H9 (cell line): ENCODE measurements at places on chromosomes 6 and 20. TPM values are rescaled to one million over a fixed set of nuclear protein-coding genes. Genes with fewer than 3 reads are reported as not detected.

The C6orf141 gene
- 35.9 and 40.1 TPM in 2 replicates for total RNA-seq

The ANKRD66 gene
- total RNA-seq: not detected in 2 replicates

GRCh38 chr6:5865506-5866031, 141.2 kb downstream of the NRN1 start:
- H3K4me3 ChIP-seq: no peak overlapping the region
- no peak for DNase-seq
- no peaks in the 10 kb centered on the region for H3K4me1 ChIP-seq
- no peak overlapping the region for H3K27ac ChIP-seq

DNA sequence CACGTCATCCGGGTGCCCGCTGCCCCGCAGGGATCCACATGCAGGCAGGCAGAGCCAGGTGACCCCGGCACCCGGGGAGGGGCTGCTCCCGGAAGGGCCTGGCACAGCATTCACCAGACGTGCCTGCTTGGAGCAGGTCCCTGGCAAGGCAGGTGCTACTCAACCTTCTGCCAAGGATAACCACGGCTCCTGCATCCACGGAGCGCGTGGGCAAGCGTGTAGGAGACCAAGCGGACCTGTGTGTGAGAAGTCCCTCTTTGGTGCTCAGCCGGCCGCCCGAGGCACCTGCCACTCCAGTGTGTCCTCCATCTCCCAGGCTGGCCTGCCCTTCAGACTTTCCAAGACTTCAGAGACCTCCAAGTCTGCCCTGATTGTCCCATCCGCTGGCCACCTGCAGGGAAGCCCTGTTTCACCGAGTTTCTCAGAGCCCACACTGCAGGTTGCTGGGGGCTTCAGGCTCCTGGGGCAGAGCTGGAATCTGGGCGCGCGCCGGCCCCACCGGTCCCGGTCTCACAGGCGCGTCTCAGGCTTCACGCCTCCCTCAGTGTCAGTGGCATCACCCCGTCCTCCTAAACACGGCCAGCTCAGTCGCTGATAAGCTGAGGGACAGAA, 124.3 kb downstream of the DLL1 start:
- no peak for DNase-seq
- H3K36me3 ChIP-seq: peaks cover 3% of the 10 kb centered on the region; the same call in 1 of the 2 replicates
- H3K4me3 ChIP-seq: no peak overlapping the region
- no peak overlapping the region for H3K27ac ChIP-seq
- no peaks in the 10 kb centered on the region for H3K4me1 ChIP-seq

DNA sequence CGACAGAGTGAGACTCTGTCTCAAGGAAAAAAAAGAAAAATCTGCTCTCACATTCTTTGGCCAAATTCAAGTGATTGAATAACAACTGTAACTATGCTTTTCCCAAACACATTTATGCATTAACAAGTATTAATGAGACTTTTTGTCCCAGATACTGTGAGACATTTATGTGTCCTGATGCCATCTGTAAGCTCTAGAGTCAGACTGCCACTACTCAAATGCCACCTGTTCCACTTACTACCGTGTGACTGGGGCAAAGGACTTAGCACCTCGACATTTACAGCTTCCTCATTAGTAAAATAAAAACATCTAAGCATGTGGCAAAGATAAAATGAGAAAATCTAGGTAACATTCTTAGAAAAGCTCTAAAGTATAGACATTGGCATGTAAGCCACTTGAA, 178.1 kb upstream of the MARCKS start:
- no peaks in the 10 kb centered on the region for H3K36me3 ChIP-seq
- H3K27ac ChIP-seq: no peak overlapping the region
- H3K4me1 ChIP-seq: peaks cover under 1% of the 10 kb centered on the region; the same call in 1 of the 2 replicates
- DNase-seq: no peak
- H3K4me3 ChIP-seq: no peak overlapping the region

DNA sequence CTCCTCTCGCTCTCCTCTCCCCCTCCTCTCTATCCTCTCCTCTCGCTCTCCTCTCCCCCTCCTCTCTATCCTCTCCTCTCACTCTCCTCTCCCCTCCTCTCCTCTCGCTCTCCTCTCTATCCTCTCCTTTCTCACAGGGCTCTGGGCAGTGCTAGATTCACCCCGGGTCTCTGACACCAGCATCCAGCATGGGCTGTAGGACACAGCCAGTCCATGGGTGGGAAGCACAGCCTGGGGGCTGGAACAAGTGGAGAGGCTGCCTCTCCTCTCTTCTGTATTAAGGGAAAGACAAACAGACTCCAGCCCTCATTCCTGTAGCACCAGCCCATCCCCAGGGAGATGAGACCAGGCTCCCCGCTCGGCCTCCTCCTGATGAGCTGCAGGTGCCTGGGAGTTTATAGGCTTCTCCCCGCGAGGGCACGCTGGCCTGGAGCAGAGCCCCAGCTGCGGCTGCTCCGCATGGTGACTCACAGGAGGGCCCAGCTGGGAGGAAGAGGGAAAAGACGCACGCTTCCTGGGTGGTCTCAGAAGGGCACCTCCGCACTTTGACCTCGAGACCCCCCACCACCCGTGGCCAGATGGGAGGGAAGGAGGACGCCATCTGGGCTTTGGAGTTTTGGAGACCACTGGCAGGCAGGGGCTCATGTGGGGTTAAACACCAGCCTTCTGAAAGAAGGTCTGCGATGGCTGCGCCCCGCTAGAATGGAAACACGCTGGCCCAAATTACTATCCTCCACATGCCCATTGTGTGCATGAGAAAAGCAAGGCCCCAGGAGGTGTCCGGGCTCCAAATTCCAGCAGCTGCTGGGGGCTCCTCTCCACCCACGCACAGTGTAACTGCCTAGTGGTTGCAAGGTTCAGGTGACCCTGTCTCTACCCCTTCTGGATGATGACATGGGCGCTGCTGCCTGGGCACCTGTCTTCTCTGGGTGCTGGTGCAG, 68.0 kb downstream of the BMP7 start:
- H3K4me3 ChIP-seq: peak overlapping the region; percentile 30
- H3K27ac ChIP-seq: no peak overlapping the region
- no peak for DNase-seq
- no peaks in the 10 kb centered on the region for H3K27me3 ChIP-seq

The NTSR1 gene
- 0.07 and 0.11 TPM in 2 replicates for total RNA-seq

- peaks cover 6% of the 10 kb centered on the region; the same call in 1 of the 2 replicates for H3K36me3 ChIP-seq
- no peak overlapping the region for H3K27ac ChIP-seq
- peak; percentile 12 for DNase-seq
- no peaks in the 10 kb centered on the region; the same call in 1 of the 2 replicates for H3K27me3 ChIP-seq
- H3K4me1 ChIP-seq: no peaks in the 10 kb centered on the region
Measured at GRCh38 chr20:25242231-25242630, 5.7 kb upstream of the PYGB start.

DNA sequence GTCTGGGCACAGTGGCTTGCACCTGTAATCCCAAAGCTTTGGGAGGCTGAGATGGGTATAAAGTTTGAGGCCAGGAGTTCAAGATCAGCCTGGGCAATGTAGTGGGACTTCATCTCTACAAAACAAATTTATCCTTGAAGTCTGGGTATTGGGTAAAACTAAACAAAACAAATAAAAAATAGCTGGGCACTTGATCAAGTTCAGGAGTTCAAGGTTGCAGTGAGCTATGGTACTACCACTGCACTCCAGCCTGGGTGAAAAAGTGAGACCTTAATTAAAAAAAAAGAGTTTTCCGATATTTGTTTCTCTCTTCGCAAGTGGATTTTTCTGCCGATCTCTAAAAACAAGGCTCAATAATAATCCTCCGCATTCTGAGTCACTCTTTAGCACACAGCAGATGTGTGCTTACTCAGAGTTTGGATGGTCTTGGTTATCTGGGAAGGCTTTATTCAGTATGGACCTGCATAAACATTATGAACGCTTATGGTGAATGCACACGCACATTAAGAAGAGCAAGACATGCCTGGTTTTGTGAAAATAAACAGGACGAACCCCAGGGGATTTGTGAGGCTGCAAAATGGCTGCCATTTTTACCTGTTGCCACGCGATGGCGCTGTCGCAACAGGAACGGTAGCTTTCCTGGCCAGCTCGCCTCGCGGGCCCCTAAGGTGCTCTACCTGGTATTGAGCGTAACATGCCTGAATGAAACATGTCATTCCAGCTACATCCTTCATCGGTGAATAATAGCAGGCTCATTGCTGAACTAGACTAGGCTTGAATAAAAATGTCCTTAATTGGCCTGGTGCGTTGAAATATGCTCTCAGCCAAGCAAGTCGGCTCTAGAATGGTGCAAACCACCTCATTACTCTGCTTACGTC, 6.0 kb downstream of the OPN5 start:
- H3K27me3 ChIP-seq: peaks cover 24% of the 10 kb centered on the region; the same call in 1 of the 2 replicates
- no peak overlapping the region for H3K27ac ChIP-seq
- 0 out of 2 replicates have a peak, but pooled peaks cover 3% of the 10 kb centered on the region for H3K4me1 ChIP-seq
- no peak overlapping the region for H3K4me3 ChIP-seq

The SEL1L2 gene
- total RNA-seq: not detected in 2 replicates

The POU3F2 gene
- total RNA-seq: 0.09 and 0.15 TPM in 2 replicates

The SLC22A2 gene
- total RNA-seq: 0.86 and 1.0 TPM in 2 replicates

DNA sequence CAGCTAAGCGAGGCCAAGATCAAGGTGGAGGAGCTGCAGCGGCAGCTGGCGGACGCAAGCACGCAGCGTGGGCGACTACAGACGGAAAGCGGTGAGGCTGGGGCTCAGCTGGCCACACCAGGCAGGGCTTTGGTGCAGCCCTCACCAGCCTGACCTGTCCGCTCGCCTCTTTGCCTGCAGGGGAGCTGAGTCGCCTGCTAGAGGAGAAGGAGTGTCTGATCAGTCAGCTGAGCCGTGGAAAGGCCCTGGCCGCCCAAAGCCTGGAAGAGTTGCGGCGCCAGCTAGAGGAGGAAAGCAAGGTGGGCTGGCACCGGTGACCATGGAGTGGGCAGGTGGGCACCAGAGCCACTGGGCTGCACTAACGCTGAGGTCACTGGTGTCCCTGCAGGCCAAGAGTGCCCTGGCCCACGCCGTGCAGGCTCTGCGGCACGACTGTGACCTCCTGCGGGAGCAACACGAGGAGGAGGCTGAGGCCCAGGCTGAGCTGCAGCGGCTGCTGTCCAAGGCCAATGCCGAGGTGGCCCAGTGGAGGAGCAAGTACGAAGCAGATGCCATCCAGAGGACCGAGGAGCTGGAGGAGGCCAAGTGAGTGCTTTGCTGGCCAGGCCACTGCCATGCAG, 42.8 kb downstream of the MYH7B start:
- H3K36me3 ChIP-seq: peaks cover 14% of the 10 kb centered on the region; the same call in 2 of the 3 replicates
- H3K27ac ChIP-seq: no peak overlapping the region

The KCNQ5 gene
- 0.07 and 0.15 TPM in 2 replicates for total RNA-seq

DNA sequence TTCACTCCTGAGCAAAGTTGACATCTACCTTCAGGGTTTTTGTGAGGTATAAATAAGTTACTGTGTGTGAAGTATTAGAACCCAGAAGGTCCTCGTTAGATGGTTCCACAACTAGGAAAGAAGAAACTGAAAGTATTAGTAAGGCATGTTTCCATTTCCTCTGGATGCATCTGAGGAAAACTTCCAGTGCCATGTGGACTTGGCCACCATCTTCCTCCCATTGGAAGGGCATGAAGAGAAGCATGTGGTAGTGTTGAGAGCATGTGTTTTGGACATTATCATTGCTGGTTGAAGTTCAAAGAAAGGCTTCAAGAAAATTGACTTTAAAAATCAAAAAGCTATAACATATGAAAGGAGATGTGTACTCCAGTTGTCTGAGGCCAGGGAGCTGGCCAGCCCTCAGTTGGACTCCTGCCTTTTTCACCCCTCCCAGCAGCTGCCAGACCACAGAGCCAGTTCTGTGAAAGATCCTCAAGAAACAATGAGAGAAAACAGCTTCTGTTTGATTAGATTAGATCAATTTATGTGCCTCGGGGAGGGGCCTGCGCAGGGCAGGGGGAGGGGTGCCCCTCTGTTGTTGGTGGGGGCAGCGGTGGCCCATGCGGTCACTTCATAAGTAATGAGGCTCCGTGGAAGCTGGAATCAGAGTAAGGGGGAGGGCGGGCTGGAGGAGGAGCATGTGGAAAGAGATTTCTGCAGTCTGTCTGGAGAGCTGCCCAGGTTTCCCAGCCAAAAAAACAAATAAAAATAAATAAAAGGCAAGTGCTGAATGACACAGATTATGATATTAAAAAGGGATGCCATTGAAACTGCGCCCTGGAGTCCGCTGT, 154.0 kb downstream of the JARID2 start:
- H3K27me3 ChIP-seq: no peaks in the 10 kb centered on the region
- H3K4me1 ChIP-seq: peaks cover 32% of the 10 kb centered on the region
- no peak overlapping the region for H3K27ac ChIP-seq
- H3K36me3 ChIP-seq: 0 out of 2 replicates have a peak, but pooled peaks cover 4% of the 10 kb centered on the region
- peak overlapping the region; percentile 75; the same call in 2 of the 3 replicates for H3K4me3 ChIP-seq

- H3K36me3 ChIP-seq: no peaks in the 10 kb centered on the region
- no peaks in the 10 kb centered on the region; the same call in 1 of the 2 replicates for H3K4me1 ChIP-seq
- H3K27ac ChIP-seq: no peak overlapping the region
- no peak for DNase-seq
Measured at GRCh38 chr20:55685425-55685824, 319.9 kb downstream of the CBLN4 start.

The SLC35B3 gene
- 8.0 and 8.4 TPM in 2 replicates for total RNA-seq

The GFOD1 gene
- 6.1 TPM in 2 replicates for total RNA-seq

- no peaks in the 10 kb centered on the region for H3K36me3 ChIP-seq
- H3K4me1 ChIP-seq: peaks cover 2% of the 10 kb centered on the region; the same call in 1 of the 2 replicates
- H3K27me3 ChIP-seq: no peaks in the 10 kb centered on the region
- H3K27ac ChIP-seq: no peak overlapping the region
- no peak overlapping the region for H3K4me3 ChIP-seq
Measured at GRCh38 chr6:52726741-52727535, 36.3 kb downstream of the GSTA2 start.

The PNPLA1 gene
- 0.09 TPM in 1 of 2 replicates, not detected in the other for total RNA-seq

DNA sequence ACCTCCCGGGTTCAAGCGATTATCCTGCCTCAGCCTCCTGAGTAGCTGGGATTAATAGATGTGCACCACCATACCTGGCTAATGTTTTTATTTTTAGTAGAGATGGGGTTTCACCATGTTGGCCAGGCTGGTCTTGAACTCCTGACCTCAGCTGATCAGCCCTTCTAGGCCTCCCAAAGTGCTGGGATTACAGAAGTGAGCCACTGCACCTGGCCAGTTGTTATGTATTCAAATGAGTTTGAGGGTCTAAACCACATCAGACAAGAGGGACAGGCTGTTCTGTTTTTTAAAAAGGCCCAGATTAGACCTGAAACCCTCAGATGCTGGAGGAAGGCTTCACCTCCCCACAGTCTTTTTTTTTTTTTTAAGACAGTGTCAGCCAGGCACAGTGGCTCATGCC, 4.1 kb upstream of the SPAG4 start:
- DNase-seq: no peak
- no peaks in the 10 kb centered on the region for H3K36me3 ChIP-seq
- no peak overlapping the region for H3K4me3 ChIP-seq
- no peaks in the 10 kb centered on the region; the same call in 1 of the 2 replicates for H3K27me3 ChIP-seq

GRCh38 chr6:106770081-106770480, 140.7 kb downstream of the QRSL1 start:
- H3K4me3 ChIP-seq: no peak overlapping the region
- no peak for DNase-seq
- H3K27me3 ChIP-seq: no peaks in the 10 kb centered on the region
- H3K4me1 ChIP-seq: peaks cover 2% of the 10 kb centered on the region; the same call in 1 of the 2 replicates
- H3K27ac ChIP-seq: no peak overlapping the region

DNA sequence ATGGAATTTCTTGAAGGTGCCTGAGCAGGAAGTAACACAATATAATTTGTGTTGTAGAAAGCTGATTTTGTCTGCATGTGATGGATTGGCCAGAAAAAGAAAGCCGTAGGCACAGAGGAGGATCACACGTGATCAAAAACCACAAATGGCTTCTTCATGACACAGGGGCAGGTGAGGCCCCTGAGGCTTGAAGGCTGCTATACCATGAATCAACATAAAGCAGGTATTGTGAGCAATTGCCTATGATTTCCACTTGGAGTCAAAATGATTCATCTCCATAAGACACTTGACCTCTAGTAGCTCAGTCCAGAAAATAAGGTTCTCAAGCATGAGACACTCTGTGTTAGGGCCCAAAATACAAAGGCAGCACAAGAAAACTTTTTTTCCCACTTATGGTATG, 42.4 kb upstream of the EYA4 start:
- H3K4me3 ChIP-seq: no peak overlapping the region
- no peak for DNase-seq
- H3K36me3 ChIP-seq: no peaks in the 10 kb centered on the region
- no peak overlapping the region for H3K27ac ChIP-seq
